ENCODE measurements at places on chromosomes 4 and X.

GRCh38 chrX:68927178-68927577 is 98.4 kb downstream of the EFNB1 start:
- DNase-seq: no peak

DNA sequence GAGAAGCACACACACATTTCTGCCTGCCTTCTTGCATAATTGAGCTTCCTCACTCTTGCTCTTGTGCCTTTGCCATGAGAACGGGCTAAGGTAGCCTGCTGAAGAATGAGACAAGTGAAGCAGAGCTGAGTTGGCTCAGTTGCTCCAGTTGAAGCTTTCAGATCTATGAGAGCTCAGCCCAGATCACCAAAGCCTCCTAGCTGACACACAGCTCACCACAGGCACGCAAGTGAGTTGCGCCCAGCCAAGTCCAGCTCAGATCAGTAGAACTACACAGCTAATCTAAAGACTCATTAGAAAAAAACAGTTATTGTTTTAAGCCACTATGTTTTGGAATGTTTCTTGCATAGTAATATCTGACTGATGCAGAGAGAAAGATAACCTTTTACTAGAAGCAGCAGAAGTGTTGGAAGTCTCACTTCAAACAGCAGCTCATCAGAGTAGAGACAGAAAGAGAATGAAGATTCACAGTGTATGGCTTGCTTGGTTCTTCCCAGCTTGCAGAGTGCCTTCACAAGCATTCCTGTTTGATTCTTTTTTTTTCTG is 362.4 kb downstream of the MID1IP1 start:
- DNase-seq: no peak

- DNase-seq: no peak
These were observed 98.2 kb downstream of the SLC39A8 start for GRCh38 chr4:102247041-102247440.

DNA sequence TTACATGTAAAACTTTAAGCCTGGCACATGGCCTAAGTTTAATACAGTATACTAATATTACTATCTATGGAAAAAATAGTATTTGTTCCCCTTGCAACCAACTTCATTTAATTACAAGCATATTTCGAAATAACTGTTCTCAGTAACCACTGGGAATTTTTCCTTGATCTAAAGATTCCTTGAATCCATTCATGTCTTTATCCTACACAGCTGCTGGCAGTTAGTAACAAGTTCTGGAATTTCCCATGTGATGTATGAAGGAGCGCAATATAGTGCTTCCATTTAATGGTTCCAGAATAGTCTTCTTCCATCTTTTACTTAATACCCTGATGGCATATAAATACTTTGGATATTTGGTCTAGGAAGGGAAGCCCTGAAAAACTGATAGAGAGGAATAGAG is 136.5 kb downstream of the AASDH start:
- no peak for DNase-seq

DNA sequence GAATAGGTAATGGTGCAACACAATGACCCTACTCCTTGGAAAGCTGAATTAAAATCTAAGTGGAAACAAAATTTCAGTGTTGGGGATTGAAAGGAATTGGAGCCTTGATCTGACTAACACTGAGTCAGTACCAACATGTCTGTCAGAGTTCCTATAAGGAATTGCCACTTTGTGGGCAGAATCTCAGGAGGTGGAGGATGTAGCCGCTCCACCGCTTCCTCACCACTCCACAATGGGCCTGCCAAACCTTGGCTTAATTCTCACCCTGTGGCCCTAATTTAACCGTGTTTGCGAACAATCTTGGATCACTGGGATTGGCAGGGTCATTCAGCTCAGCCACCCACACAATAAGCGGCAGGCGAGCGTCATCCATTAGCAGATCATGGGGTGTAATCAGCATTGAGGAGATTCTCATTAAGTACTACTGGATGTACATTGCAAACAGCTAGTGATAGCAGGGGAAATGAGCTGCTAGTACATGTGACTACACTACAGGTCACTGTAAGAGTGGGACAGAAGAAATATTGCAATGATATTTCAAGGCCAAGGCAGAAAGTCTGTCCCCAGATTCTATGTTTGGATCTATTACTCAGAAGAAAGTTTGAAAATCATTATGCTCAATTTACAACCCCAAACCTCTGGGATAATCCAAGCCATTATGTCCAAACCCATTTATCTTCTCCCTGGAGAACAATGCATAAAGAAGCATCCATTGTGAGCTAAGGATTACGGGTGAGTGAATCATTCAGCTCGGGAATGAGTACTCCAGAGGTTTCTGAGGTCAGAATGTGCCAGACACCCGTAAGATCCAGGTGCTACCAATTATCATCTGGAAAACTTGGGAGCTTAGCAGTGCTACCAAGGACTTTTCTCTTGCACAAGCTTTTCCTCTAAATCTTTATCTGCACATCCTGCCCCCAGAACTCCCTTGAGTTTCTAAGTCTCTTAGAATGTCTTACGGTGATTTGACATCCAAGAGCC is 5.8 kb downstream of the SRPX start:
- DNase-seq: no peak

- DNase-seq: no peak
These were observed 69.8 kb upstream of the FAT4 start for GRCh38 chr4:125244848-125245450.

- peak; percentile 100 for DNase-seq
These were observed at the start of gene ASMTL for GRCh38 chrX:1452516-1453394. ASMTL (minus strand) TSS chrX:1452909; CDS start chrX:1452840, 69 bp downstream.

GRCh38 chrX:28843817-28844216 is 256.6 kb downstream of the IL1RAPL1 start:
- no peak for DNase-seq

DNA sequence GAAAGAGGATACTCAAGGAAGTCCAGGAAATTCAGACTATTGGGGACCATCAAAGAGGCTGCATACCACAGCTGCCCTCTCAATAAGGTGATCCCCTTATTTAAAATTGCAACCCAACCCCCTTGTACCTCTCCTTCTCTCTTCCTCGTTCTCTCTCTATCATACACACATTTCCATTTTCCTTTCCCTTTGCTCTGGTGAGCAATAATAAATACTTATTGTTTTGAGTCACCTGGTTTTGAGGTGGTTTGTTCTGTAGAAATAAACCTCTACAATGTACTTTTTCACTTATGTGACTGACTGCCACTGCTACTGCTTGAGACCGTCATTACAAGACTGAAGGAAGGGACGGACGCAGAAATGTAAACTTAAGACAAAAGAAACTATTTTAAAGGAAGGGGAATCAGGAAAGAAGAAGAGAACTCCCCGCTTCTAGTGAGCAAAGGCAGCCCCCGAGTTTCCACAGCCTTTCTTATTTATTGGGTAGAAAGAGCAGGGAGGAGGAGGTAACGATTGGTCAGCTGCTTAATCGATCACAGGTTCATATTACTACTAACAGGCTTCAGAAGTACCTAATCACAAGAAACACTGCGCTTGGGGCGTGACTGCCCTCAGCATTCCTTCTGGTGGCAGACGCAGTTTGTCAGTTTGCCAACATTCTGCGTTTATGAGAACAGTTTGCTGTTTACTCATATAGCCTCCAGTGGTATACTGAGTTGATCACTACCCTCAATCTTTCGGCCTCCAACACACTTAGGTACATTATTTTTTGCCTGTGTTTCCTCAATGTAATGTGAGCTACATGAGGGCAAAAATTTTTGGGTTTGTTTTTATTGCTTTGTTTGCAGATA is 16.9 kb upstream of the TMEM165 start:
- no peak for DNase-seq

- no peak for DNase-seq
These were observed 547.2 kb upstream of the DIPK2B start for GRCh38 chrX:45747905-45748304.

DNA sequence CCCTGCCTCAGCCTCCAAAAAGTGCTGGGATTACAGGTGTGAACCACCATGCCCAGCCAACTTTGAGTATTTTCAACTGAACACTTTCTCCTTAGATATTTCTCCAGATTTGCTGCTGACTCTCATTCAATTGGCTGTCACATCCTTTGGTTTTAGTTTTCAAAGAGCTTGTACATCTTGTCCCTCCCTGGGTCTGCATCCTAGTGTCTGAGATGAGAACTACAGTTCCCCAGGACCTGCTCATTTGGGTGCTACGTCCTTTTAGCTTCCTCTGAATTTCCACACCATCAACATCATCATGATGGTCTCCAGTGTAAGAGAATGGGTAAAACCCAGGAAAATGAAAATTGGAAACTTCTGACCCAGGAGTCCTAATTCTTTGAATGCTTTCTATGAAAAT is 312.9 kb downstream of the NLGN4X start:
- DNase-seq: no peak

DNA sequence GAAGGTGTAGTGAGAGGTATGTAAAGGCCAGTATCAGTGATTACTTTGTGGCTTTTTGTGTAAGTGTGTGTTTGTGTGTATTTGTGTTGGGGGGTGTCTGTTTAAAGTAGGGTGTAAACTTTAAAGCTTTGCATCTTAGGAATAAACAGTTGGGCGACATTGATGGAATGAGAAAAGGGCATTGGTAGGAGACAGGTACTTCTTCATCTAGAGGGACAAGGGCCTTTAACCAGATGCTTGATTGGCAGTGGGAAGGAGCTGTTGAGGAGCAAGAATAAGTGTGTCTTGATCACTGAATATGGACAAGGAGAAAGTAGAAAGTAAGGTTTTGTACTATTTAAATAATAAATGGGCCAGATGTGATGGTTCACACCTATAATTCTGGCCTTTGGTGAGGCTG is 48.8 kb downstream of the RAPGEF2 start:
- DNase-seq: no peak

DNA sequence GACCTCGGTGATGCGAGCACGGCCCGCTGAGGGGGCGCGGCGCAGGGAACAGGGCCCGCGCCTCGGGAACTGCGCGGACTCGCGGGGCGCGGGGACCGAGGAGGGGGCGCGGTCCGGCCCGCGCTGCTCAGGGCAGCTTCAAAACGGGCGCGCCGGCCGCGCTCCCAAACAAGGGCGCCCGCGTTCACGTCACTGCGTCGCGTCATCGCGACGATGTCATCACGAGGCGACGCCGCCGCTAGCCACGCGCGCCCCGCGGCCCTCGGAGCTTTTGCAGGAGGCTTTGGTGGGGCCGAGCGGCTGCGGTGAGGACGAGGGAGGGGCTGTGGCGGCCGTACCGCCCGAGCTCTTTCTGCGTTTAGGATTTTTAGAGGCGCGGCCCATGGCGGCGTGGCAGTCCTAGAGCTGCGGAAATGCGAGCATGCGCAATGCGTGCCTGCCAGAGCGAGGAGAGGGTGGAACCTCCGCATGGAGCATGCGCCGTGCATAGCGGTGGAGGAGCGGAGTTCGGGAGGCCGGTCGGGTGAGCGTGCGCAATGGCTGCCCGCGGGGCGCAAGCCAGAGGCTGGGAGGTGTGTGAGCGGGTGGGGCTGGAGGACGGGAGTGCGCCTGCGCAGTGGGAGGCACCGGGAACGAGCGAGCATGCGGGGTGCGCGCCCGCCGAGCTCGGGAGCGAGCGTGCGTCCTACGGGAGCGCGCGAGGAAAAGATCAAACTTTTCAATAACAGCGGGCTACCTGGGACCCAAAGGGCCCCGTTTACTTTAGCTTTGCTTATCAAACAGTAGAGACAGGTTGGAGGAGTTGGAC is at the start of gene PPP2R3B:
Gene PPP2R3B (minus strand): TSS at position 140 of the 808 bp plus-strand sequence. CDS start 216 bp downstream, outside the sequence.
- peak; percentile 98 for DNase-seq

DNA sequence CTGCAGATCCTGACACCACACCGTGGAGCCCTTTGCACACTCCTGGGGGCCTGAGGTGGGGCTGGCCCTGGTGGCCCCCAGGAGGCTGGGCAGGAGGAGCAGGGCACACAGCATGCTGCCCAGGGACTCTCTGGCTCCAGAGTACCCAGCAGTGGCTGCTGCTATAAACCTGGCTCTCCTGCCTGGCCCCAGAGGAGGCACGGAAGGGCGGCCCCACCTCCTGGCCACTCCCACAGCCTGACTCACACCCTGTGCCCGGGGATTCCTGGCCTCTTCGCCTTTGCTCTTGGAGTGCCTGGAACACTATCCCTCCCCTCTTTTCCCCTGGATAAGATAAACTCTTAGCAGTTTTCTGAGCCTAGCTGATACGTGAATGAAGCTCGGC is at the start of gene PSAPL1:
Gene PSAPL1 (minus strand): TSS at position 165 of the 385 bp plus-strand sequence. CDS start 51 bp downstream, at position 114.
- DNase-seq: no peak

DNA sequence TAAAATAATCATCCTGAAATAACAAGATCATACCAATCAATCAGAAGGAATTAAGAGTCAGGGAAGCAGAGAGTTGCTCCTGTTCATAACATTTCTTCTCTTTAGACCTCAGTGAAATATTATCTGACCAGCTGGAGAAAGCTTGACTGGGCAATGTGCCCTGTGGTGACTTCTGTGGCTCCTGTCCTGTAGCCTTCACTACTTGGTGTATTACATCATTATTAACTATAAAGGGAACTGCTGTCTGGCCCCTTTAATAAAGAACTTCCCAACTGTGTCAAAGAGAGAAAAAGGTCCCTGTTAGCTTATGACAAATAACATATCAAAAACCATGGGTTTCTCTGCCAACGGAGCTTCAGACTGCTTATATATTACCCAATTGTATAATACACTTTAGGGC is 18.0 kb downstream of the OPHN1 start:
- no peak for DNase-seq

DNA sequence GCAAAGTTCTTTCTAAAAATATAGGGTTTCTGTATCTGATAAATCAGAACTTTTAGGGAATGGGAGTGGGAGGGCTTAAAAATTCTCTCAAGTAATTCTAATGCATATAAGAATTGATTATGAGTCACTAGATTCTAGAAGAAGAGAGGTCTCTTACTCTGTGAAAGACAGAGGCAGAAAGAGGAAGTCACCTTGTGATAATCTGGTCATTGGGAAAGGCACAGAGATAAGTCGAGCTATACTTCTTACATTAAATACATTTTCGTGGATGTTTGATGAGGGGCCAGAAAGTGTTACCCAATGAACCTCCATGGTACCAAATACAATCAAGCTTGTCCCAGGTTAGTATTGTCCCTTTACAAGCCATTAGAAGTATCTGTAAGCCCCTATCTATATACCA is 134.4 kb downstream of the MAD2L1 start:
- no peak for DNase-seq

- no peak for DNase-seq
These were observed 10.8 kb downstream of the ADRA2C start for GRCh38 chr4:3777033-3777390.

DNA sequence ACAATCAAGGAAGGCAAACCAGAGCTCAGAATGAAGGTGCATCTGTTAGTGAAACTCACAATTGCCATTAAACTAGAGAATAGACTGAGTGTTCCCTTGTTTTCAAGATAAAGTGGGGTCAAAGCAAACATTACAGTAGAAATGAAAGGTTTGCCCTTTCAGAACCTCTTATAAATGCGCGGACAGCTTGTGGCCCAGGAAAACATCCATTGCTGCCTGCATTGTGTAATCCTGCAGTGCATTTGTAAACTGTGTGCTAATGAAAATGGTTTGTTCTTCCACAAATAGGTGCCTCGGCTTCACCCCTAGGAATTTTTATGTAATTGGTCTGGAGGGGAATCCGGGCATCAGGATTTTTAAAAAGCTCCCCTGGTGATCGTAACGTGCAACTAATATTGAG is 62.8 kb downstream of the SNX25 start:
- no peak for DNase-seq

DNA sequence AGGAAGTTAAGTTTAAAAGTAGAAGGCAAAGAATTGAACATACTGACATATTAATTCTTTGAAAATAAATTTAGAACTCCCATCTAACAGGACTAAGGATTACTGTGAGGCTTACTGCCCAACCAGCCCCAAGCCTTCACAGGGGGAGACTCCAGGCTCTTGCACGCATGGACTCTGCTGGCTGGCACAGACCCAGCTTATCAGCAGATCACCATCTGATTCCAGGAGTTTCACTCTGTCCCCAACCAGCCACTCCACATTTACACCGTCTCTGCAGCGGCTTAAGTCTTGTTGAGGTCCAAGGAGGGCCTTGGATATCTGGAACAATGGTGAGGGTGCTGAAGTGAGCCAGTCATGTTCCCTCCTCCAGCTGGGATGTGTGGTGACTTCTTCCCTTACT is 16.4 kb upstream of the OTUD4 start:
- DNase-seq: no peak
